ENCODE measurements at places on chromosomes 2 and 18.

- no peak for DNase-seq
These were observed 160.1 kb downstream of the DYSF start for GRCh38 chr2:71613403-71613952.

DNA sequence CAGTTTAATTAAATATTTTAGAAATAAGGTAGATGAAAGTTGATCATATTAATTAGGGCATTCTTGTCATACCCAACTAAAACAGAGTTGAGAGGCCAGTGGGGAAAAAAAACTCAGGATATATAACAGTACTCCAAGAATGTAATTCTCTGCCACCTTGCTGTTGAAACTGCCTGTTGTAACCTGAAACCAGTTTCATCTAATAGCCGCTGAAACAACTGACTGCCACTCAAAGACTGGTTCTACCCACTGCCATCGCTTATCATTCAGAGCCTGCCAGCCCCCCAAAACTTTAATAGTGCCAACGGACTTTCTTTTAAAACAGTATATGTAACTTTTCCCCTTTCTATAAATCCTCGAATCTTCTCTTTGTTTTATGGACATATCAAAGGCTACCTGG is 37.7 kb upstream of the FSIP2 start:
- no peak for DNase-seq

DNA sequence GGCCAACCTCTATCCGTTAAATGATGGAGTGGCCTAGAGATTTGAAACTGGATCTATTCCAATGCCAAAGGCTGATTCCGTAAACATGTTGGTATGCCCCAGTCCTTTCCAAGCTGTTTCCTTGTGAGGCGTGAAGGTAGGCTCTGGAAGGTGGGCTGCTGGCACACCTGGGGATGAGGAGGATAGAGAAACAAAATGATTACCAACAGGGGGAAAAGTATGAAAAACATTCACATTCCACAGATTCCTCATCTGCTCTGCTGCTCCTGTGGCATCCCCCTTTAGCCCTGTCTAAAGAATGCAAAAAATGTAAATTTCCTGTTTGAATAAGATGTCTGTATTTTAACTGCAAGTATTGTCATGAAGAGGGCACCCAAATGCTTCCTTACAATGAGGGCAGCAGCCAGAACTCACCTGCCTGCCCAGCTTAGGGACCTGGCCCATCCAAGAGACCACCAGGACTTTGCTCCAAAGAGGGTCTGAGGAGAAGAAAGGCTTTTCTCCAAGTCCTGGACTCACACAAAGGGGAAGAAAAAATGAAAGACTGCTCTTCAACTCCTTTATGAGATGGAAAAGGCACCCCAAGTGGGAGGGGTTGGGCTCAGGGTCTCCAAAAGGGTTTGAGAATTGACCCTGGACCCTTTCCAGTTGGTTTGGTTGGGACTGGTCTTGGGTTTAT is 132.3 kb upstream of the PELI1 start:
- DNase-seq: no peak

GRCh38 chr18:3857544-3857943 is 407.6 kb downstream of the TGIF1 start:
- DNase-seq: no peak

DNA sequence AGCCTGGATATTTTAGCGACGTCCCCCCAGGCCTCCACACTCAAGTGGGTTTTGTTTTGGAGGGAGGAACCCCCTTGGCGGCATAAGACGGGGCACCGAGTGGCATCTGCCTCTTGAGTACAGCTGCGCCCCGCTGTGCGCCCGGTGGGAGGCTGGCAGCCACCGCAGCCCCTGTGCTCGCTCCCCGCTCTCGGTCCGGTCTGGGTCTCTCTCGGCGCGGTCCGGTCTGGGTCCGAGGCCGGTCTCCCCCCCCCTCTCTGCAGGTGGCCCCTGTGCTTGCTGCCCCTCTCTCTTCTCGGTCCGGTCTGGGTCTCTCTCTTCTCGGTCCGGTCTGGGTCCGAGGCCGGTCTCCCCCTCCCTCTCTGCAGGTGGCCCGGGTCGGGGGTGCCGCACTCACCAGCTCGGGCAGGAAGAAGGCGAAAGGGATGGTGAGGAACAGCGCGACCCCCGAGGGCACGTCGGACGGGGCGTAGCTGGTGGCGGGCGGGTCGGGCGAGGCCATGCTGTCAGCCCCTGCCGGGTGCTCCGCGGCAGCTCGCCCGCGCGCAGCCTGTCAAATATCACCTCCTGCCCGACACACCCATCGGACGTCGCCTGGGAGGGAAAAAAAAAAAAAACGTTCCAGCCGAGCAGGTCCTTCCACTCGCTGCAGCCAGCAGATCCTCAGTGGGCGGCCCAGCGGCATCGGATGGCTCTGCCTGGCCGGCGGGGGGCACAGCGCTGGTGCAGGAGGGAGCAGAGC is at the start of gene MALL:
TSS of gene MALL (minus strand) at position 532 of the 742 bp plus-strand sequence. CDS start at position 502, 30 bp downstream.
- no peak for DNase-seq

DNA sequence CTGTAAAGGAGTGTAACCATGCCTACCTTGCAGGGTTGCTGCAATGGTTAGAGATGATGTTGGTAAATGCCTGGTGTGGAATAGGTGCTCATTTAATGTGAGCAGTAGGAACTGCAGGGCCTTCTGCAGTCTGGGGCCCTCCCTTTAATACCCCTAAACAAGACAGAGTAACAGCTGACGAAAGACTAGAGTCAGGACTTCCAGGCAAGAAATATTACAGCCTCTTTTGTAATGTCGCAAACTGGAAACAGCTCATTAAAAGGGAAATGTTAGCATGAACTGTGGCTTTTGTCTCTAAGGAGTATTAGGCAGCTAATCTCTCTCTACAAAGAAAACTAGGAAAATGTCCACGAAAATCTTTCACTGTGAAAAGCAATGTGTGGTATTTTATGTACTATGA is 26.0 kb downstream of the MARCO start:
- no peak for DNase-seq

DNA sequence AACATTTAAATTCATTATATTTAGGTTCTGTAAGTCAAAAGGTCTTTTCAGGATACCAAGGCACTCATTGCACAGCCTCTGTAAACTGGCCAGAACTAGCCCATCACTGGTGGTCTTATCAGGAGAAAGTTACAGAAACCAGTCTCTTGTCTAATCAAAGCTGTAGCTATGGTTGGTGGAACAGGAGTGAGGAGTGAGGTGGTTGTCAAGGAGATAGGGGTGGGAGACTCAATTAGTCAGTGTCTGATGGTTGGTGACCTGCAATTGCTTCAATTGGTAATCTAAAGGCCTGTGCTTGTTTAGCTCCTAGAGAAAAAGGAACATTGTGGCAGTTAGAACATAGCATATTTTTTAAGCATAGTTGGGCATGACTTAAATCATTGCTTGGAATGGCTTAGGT is 458.6 kb upstream of the CDH2 start:
- no peak for DNase-seq

DNA sequence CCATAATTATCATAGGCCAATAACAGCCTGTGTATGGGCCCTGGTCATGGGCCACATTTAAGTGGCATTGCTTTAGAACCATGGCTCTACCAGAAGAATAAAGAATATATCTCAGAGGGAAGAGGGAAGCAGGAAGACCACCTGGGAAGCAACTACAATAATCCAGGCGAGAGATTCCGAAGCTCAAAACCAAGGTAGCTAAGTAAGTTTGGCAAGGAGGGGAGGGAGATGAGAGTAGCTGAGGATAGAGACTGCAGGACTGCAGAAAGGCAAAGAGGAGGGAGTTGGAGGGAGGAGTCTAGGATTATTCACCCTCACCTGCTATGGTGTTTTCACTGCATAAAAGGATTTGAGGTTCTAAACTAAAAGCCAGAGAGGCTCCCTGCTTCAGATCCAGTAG is 293.5 kb downstream of the SETBP1 start:
- no peak for DNase-seq

Measured in NCI-H187 treated with DMSO at 0.1 percent for 48 hours (cell line).